Kidney glomerular epithelial cell (primary cell): ENCODE measurements at places on chromosomes 2 and 18.

GRCh38 chr2:118146315-118147283 is 58.3 kb downstream of the INSIG2 start:
- DNase-seq: no peak

- no peak for DNase-seq
Observed at GRCh38 chr2:138712212-138712979, 67.8 kb downstream of the NXPH2 start.

DNA sequence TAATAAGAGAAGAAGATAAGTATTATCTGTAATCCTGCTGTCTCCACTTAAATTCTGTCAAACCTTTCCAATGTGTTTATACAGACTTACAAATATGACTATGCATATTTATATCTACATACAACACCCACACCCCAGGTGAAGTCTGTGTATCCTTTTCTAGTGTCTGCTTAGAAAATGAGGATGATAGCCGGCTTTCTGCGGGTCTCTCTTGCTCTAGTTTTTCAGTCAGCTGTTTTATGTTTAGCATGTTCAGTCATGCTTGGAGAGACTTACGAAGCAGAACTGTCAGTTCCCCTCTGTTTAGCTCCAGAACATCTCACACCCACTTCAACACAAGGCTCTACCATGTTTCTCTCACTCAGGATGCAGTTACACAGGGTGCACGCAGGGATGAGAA is 137.3 kb upstream of the NFATC1 start:
- no peak for DNase-seq

- DNase-seq: no peak
Observed at GRCh38 chr2:177029501-177029900, 183.1 kb upstream of the HNRNPA3 start.

- no peak for DNase-seq
Observed at GRCh38 chr18:58996696-58997095, 132.0 kb downstream of the ZNF532 start.

DNA sequence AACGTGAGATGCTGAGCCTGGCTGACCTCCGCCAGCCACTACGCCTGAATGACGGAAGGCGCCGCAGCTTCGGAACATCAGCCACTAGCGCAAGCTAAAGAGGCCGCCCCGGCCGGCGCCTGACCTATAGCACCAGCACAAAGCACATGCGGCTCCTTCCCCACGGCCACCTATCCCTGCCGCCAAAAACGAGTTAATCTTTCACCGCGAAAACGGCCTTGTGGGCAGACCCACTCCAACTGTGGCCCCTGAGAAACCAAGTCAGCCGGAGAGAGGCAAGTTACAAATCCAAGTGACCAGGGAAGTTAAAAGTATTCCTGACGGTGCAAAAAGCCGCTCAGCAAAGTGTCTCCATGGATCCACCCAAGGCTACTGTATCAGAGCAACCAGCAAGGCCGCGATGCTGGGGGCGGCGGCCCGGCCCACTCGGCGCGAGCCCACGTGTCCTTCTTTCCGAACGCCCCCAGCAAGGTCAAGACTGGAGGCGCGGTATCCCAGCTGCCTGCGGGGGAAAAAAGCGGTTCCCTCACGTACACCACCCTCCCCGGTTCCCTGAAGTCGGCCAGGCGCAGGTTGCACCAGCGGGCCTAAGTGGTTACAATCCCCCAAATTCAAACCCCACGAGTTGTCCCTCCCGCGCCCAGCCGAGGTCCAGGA is 575 bp downstream of the HSPD1 start:
- peak; percentile 38 for DNase-seq

GRCh38 chr18:7696780-7697179 is 129.7 kb downstream of the PTPRM start:
- DNase-seq: no peak

GRCh38 chr2:64374686-64375085 is 79.3 kb upstream of the LGALSL start:
- DNase-seq: no peak
